ENCODE measurements at places on chromosomes 1 and 21.

DNA sequence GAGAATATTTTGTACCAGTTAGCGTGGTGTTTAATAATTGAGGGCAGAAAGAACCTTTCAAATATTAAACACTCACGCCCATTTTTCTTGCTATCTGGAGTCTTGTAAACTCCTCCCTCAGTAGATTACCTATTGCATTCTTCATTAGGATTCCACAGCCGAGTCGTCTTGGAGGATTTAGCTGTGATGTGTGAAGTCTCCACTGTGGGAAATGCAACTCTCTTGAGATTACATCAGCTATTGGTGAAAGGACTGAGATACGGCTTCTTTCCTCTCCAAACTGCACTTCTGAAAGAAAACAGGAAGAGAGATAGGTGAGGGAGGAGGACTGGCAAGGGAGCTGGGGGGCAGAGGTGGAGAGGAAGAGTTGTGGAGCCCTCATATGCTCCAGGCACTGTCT, 36.1 kb downstream of the ACTA1 start:
- DNase-seq: no peak

DNA sequence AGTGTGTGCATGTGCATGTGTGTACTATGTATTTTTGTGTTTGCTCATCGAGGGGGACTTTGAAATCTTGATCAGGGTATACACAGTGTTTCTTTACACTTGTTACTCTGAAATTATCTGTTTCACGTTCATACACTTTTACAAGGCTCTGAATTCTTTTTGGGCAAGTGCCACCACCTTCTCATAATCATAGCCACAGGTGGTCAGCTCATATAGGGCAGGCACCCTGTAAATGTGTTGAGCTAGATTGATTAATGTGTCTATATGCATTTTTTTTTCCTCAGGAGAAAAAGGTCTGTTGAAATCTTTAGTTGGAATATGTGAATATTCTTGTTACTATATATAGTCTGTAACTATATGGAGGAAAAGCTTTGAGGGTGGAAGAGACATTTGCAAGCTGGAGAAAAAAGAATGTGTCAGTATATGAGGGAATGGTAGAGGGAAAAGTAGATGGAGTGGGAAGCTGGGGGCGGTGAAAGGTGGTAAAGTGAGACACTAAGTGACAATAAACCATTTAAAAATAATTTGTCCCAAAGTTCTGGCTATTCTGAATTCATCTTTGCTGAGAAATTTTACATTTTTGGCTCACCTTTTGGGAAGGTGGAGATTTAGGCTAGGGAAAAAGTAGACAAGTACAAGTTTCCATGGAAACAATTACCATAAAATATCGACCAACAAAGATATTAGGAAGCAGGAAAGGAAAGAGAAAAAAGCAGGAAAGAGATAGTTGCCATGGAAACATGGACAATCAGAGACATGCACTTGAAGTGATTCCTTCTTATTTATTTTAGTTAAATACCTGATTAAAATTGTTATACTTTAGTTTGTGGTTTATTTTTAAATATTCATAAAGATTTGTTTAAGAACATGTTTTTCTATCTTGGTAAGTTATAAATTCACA, 277.5 kb downstream of the PDE4B start:
- DNase-seq: no peak

DNA sequence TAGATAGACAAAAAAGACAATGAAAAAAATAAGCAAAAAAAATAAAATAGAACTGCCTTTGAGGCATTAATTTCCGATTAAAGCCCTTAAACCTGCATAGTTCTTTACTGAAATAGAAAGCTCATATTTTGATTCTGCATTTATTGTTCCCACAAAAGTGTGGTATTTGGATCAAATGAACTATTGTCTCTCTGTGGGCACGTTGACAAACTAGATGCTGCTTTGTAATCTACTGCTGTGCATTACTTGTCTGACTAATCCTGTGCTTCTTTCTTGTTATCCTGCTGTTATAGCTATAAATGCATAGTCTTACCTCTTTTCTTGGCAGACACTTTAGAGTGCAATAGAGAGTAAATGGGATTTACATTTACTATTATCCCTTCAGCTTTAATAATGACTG, 31.4 kb upstream of the SLC35D1 start:
- DNase-seq: no peak

DNA sequence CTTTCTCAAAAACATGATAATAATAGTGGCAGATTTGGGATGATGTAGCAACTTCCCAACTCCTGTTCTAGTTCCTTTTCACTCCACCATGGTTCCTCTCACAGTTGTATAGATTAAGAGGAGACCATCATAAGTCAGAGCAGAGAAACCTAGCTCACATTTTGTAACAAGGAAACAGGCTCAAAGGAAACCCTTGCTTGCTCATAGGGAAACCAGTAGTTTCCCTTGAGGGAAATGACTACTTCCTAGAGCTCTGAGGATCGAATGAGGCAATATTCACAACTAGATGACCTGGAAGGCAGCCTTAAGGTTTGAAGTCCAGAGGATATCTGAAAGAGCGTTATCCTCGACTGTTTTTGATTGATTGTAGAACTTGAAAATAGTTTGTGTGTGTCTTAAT, 76.1 kb upstream of the C8B start:
- no peak for DNase-seq

DNA sequence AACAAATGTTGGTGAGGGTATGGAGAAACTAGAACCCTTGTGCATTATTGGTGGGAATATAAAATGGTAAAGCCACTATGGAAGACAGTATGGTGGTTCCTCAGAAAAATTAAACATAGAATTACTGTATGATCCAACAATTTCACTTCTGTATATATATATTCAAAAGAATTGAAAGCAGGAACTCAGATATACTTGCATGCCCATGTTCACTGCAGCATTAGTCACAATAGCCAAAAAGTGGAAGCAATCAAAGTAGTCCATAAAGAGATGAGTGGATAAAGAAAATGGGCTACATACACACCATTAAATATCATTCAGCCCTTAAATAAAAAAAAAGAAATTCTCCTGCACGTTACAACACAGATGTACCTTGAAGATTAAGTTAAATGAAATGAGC, 34.1 kb downstream of the ABL2 start:
- no peak for DNase-seq

DNA sequence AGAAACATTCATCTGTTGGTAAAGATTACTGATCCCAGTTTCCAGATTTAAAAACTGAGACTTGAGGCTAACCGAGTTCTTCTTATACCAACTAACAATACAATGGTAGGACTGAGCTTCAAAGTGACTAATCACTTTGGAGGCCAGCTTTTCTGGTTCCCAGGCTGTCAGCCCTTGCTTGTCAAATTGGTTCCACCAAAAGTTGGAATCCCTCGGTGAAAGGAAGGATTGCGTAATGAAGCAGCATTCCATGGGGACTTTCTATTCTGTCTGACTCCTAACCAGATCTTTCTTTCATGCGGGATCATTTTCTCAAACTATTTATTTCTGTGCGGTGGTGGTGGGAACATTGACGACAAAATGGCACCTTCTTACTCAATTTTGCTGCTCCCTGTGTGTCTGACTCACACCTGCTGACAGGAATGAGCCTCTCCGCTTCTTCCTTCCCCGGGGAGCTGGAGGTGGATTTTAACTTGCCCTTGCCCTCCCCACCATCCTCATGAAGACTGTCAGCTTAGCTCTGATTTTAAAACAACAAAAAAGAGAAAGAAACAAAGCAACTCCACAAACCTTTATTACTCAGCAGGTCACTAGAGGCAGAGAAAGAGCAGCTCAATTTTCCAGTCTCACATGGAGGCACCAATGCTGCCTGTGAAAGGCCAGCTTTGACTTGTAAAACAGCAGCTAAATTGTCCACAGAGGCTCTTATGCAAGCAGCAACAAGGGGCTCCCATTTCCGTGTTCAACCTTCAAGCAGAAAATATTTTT, 32.9 kb upstream of the RASAL2 start:
- DNase-seq: no peak

DNA sequence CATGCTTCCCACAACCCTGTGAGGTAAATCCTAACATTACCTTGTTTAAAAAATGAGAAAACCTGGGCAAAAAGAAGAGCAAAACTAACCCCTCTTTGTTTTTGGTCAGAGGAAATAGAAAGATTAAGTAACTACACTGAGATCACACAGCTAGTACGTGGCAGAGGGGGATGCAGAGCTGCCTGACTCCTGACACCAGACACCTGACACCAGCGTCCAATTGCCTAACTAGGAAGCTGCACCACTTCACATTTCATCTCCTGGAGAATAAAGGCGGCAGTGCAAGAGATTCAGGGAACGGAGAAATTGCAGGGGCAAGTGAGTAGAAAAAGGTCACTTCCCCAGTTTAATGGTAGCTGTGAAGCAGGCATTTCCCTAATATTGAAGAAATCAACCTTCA, 229.3 kb upstream of the PTBP2 start:
- no peak for DNase-seq

- DNase-seq: no peak
Measured at GRCh38 chr1:20400341-20401177, 85.5 kb downstream of the CAMK2N1 start.

DNA sequence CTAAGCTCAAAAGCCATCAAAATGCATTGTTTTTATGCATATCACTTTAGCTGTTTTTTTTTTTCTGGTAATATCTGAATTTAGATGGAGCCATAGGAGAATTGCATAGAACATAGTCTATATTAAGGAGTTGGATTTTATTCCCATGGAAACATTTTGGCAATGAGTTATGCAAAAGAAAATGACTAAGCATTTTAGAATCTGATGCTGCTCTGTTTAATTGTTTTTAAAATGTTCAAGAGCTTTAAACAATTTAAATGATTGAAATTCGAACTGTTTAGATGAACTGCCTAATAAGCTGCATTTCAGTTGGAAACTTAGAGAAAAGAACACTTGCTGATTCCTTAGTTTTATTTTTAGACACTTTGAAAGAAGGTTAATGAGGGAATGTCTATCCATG, 1531.5 kb upstream of the B3GALT2 start:
- DNase-seq: no peak

DNA sequence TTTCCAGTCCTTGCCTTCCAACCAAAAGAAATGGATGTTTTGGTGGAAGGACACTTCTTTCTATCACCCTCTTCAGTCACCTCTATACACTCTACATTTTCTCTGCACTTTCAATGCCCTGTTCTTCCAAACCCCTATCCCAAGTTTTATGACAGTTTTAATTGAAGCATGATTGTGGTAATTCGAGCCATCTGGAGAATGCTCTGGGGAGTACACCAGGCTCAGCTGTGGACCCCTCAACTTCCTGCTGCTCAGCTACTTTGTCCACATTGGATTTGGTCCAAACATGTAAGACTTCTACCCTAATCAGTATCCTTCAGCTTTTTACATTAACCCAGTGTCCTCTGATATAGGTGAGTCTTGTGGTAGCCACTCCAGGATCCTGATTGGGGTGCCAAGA, 129.6 kb downstream of the SYT2 start:
- no peak for DNase-seq

- no peak for DNase-seq
Measured at GRCh38 chr1:218247339-218247738, 37.8 kb upstream of the RRP15 start.

DNA sequence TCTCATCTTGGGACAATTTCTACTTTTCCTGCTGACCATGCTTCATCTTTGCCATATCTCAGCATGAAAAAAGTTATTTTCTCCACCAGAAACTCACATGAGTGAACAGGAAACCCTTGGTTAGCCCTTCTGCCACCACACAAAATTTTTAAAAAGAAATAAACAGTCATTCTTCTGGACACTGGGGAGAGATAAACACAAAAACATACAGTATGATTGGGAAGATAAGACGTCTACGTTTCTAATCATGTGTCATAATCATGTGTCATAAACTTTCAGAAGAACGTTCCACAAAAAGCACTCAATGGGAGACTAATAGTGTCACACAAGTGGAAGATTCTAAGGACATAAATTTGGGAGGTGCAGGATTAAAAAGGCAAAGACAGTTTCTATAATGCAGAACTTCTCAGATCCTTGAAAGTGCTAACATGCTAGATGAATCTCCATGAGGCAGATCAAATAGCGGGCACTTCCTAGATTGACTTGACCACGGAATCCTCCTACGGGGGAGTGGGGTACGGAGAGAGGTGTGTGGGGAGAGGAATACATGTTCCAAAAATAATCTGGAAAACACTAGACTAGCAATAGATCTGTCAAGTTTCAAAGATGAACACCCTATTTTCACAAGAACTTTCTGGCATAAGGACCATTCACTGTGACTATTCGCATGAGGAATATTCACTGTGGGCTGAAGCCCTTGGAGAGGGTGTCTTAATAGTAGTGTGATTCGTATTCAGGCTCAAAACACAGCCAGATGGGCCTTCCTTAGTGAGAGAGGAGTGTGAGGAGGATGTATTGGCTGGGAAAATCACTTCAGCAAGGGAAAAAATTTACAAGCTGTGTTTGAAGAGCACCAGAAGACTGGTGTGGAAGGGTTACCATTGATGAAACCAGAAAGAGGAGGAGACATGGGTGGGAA, 206.7 kb downstream of the SETD4 start:
- no peak for DNase-seq

- no peak for DNase-seq
Measured at GRCh38 chr1:19359357-19359756, 47.2 kb downstream of the SLC66A1 start.

- DNase-seq: no peak
Measured at GRCh38 chr1:109229531-109230127, 15.9 kb downstream of the SARS1 start.

- no peak for DNase-seq
Measured at GRCh38 chr1:153387001-153387400, 3.9 kb downstream of the S100A8 start.

DNA sequence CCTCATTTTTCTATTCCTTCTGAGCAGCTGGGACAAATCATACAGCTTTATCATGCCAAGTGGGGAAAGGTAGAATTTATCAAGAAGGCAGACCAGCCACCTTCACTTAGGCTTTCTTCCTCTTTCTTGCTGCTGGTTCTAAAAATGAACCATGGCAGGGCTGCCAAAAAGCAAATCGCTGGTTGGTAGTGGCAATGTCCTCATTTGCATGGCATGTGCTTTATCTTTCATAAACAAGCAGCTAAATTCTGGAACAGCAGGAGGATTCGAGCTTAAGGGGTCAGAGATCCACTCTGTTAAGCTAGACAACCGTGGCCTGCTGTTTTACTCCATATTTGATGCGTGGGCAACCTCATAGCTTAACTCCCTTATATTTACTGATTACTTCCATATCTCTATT, 91.3 kb downstream of the RPE65 start:
- no peak for DNase-seq

DNA sequence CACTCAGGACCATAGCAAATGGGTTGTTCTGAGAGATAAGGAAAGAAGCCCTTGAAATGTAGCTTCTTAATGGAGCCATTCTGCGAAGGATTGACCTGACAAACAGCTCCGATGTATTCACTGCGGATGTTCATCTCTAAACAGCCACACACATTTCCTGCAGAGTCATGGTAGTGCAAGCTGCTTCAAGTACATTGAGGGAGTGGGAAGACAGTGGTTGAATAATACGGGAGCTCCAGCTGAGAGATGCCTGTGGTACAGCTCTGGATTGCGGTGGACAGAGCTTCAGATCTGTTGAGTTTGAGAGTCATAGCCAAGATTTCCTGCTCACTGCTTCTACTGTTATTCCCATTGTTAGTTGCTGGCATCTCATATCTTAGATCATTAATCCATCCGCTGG, 86.6 kb downstream of the ZBTB18 start:
- DNase-seq: no peak

- DNase-seq: no peak
Measured at GRCh38 chr1:51942281-51942680, 48.2 kb downstream of the RAB3B start.

- no peak for DNase-seq
Measured at GRCh38 chr1:152902636-152903035, 5.7 kb upstream of the IVL start.

Data from stimulated activated naive B cell treated with anti-CD40 and anti-IgM and Interleukin-4, amounts not matched to agents 10 μg/mL and 1 μg/mL and 100 μg/mL, for 72 hours (primary cell).